NCI-H345 (cell line): ENCODE measurements at places on chromosomes 4 and X.

GRCh38 chrX:123201720-123202119 is 17.6 kb downstream of the GRIA3 start:
- DNase-seq: no peak

DNA sequence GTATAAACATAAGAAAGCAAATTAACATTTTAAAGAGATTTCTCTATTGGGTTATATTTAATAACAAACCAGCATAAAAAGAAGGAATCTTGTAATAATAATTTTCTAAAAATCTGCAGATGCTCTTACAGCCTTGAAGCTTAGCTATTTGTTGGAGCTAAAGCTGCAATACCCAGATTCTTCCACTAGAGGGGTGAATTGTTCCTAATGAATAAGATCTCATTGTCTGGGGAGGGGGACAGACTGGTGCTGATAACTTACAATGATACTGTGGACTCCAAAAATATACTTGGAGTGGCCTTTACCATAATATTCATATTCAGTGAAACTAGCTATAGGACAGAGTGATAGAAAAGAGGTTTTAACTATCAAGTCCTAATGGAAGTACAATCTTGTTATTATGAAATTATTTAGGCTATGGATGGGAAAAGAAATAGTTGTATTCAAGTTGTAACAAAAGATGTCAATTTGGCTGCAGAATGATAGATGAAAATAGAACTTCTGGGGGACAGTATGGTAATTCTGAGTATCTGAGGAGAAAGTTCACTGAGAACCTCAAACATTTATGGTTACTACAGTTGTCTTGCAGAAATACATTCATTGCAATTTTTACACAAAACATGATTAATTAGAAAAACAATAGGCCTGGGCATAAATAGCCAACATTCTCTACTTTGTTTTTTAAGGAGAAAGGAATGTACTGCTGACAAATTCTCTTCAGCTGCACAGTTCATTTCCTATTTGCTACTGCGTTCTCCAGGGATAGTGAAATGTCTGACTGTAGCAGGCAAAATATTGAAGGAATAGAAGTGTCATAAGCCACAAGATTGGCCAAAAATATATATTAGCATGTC is 443.3 kb downstream of the GBA3 start:
- DNase-seq: peak; percentile 51

DNA sequence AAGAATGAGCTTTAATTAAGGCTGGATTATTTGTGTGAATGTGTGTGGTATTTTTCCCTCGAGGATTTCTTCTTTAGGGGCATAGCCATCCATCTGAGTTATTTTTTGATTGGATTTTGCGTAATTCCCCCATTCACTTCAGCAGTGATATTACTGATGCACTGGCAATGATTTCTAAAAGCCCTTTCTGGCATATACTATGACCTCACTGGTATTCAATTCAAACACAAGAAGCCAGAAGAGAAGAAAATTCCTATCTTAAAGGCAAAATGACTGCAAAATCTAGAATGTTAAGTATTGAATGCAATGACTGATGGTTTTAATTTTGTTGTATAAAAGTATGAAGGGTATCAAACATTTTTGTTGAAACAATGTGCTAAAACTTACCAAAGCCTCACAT is 71.1 kb upstream of the DDIT4L start:
- DNase-seq: no peak

- peak; percentile 37 for DNase-seq
Observed at GRCh38 chr4:128574706-128575105, 234.8 kb upstream of the JADE1 start.

DNA sequence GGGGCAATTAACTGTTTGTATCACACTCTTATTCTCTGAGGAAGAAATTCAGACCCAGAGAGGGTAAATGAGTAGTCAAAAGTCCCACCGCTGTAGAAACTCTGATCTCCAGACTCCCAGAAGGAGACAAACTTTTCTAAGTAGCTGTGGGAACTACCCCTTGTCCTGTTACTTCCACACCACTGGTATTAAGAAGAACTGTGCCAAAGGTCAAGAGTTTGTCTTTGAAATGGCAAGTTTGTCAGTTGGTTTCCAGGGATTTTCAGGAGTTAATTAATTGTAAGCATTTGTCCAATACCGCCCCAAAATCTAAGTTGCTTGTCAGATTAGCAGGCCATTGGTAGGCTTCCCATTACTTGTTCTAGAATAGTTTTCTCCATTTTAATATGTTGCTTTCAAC is 85.7 kb downstream of the GC start:
- DNase-seq: no peak

DNA sequence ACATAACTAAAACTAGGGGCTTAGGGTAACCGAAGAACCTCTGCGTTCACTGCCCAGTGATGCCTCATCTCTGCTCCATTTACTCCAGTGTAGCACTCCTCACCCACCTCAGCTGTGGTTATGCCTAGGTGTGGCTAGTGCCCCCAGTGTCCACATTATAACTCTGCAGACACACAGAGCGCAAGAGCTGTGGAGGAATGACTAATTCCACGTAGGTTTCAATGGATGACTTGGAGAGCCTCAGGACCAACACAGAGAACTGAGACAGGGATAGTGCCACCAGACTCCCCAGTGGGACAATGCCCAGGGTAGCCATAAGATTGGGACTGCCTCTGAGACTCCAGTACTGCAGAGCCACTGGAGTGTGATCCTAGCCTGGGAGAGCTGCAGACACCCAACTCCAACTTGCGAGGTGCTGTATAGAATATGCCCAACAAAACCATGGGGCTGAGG is 542.4 kb upstream of the DIPK2B start:
- no peak for DNase-seq

DNA sequence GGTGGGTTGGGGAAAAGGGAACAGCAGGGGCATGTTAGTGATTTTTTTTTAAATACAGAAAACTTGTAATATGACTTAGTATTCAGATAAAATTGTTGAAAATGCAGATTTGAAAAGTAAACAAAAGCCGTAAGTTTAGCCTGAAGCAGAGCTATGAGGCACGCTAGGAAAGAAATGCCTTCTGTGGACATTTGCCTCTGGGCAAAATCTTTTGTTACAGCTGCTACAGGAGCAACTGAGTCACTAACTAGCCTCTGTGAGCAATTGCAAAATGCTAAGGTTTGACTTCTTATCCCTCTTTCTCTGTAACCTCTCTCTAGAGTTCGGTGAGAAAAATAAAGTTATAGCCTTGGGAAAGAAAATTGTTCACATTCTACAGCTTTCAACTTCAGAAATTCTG is 350.0 kb downstream of the SLC7A11 start:
- no peak for DNase-seq

DNA sequence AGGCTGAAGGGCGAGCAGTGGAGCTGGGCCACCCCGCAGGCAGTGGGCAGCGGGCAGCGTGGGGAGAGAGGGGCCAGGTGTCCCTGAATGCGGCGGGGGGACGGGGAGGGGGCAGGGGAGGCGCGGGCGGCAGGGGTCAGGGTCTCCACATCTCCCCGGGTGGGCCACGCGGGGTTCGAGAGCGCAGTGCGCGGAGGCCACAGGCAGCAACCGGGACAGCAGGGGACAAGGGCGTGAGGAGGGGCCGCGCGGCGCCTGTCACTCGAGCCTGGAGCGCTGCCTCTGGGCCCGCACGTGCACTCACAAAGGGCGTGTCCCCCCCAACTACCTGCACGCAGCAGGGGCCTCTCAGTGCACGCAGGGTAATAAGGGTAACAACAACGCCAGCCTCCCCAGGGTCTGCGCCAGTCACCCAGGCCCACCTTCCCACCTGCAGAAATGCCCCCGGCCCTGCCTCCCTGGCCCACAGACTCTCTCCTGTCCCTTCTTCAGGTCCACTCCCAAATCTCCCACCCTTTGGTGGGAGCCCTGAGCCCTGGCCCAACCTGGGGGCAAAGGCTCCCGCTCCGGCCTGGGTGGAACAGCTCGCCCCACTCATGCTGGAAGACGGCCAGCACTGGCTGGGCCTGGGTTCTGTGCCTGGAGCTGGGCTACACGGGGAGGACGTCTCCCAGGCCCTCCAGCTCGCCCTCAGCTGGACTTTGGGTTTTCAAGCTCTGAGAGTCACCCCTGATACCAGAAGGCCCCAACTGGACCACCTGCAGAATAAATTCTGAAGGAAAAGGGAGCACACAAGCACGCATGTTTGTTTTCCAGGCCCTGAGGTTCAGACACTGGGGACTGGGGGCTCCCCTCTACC is 53.2 kb downstream of the ZFYVE28 start:
- no peak for DNase-seq

- DNase-seq: peak; percentile 3
Observed at GRCh38 chrX:40449396-40449795, 131.4 kb upstream of the ATP6AP2 start.

DNA sequence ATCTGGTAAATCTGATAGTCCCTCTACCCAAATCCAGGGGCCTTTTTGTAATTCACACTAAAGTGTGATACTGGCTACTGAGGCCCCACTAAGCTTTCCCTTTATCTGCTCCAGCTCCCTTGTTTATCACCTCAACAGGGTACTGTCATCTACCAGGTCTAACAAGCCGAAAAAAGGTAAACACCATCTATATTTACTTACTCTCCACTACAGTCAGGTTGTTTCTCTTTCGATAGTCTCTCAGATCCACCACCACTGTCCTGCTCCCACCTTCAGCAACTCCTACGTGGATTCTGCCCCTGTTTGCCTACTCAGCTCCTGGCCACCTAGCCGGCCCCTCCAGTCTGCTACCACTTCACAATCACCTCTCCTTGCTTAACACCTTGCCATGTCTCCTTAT is 3.3 kb downstream of the ITIH6 start:
- no peak for DNase-seq

GRCh38 chr4:46967631-46968030 is 25.8 kb downstream of the GABRA4 start:
- no peak for DNase-seq

DNA sequence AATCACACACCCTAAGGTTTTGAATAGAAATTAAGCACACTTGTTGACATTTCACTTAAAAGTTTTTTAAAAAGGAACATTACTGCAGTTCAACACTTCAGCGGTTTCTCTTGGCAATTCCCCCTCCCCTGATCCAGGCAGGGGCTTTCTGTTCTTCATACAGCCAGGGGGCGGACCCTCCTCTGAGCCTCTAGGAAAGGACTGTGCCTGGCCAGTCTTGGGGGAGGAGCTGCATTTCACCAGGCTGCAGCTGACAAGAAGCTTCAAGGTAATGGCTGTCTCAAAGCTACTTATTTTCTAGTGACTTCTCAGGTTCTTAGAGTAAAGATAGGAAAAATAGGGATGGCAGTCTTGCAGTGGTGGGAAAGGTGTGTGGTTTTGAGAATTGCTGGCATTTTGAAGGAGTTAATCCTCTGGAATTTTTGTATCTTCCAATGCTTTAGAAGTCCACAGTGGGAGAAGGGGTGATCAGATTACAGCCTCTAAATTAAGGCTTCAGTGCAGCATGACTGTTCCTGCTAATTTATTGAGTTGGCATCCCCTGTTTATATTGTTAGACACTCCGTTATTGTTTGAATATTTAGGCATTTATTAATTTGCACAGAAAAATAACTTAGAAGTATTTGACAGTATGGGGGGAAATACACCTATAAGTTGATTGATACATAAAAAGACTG is 33.5 kb downstream of the PWWP3B start:
- DNase-seq: no peak

DNA sequence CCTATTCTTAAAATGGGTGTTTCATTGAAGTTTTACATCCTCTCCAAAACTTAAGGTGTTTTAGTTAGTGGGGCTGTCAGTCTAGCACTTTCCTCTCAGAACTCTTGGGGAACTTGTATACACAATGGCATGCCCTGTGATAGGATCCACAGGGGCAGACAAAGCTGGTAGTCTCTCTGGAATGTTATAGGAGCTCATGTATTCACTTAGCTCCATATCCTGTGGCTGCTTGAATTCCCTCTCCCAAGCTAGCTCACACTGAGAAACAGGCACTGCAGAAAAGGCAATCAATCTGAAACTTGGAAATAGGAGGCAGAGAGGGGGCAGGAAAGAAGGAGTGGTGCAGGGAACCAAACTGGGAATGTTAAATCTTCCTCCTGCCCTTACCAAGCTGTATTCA is 26.3 kb upstream of the ARMCX2 start:
- no peak for DNase-seq

- DNase-seq: no peak
Observed at GRCh38 chrX:136227948-136228838, 23.0 kb downstream of the MAP7D3 start.

- no peak for DNase-seq
Observed at GRCh38 chrX:48649102-48649501, 34.5 kb upstream of the WAS start.

DNA sequence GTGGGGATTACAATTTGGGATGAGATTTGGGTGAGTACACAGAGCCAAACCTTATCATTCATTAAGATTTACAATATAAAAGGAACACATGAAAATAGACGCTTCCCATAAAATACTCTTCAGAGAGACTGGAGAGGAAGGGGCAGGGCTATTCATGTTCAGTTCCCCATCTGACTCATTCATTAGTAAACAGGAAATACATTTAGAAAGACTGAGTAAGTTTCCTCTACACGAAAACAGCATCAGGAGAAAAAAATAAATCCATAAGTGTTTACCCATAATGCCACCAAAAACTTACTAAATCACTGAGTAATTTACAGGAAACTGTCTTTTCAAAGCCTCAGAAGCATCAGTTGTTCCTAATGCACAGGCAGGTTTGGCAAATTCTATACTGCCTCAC is 255.4 kb upstream of the CXorf51A start:
- no peak for DNase-seq

DNA sequence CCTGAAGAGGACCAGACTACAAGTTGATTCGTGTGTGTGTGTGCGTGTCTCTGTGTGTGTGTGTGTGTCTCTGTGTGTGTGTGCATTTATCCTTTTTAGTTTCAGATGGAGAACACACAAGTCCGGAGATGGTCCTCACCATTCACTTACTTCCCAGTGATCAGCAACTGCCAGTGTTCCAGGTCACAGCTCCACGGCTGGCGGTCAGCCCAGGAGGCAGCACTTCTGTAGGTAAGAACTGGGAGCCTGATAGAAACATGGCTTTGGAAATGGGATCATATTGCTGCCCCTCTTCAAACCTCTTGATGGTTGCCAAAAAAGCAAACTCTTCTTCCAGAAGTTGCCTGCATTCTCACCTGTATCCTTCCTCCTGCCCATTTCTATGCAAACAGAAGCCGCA is 122.6 kb upstream of the ANXA3 start:
- no peak for DNase-seq

DNA sequence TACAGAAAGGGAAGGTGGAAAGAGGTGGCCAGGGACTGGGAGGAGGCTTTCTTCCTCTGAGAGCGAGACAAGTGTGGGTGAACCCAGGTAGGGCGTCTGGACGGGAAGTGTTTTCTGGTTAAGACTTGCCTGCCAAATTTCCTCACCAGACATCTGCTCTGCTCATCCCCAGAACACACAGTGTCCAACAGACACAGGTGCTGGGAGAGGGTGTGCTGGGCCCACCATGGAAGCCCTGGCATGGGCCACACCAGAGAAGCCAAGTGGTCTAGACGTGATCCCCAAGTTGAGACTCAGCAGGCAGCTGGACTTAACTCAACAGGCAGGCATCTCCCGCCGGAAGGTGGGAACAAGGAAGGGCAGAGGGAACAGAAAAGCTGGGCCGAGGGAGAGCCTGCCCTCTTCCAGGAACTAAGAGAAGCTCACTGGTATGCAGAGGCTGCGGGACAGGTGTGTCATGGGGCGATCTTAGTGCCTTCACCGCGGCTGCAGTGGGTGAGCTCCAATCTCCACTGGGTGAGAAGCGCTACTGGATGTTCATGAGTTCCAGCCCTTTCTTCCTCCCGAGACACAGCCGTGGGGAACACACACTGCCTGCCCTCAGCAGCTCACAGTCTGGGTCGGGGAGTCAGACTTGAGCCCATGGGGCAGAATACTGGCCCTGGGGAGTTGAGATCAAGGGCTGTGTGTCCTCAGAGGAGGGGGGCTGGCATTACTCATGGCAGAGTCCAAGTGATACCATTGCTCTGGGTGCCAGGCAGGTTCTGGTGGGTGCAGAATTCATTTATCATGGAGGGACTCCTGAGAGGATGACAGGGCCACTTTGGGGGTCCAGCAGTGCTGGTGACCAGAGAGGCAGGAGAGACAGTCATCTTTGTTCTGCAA is 110.2 kb downstream of the CPZ start:
- DNase-seq: no peak
